ENCODE measurements at places on chromosomes 7 and 10. TPM values are rescaled to one million over a fixed set of nuclear protein-coding genes. Genes with fewer than 3 reads are reported as not detected.
A peak's percentile ranks its signal among the peaks of the same experiment; 100 is the strongest.

- H3K27me3 ChIP-seq = peaks cover 3% of the 10 kb centered on the region
- H3K4me1 ChIP-seq = no peaks in the 10 kb centered on the region
- DNase-seq = no peak
- H3K27ac ChIP-seq = no peak overlapping the region
- H3K36me3 ChIP-seq = peaks cover 6% of the 10 kb centered on the region
- no peak overlapping the region for H3K4me3 ChIP-seq
Observed at GRCh38 chr10:38070501-38070900, 23.6 kb upstream of the ZNF37A start.

Gene NEUROG3
- 0.43 TPM for total RNA-seq

DNA sequence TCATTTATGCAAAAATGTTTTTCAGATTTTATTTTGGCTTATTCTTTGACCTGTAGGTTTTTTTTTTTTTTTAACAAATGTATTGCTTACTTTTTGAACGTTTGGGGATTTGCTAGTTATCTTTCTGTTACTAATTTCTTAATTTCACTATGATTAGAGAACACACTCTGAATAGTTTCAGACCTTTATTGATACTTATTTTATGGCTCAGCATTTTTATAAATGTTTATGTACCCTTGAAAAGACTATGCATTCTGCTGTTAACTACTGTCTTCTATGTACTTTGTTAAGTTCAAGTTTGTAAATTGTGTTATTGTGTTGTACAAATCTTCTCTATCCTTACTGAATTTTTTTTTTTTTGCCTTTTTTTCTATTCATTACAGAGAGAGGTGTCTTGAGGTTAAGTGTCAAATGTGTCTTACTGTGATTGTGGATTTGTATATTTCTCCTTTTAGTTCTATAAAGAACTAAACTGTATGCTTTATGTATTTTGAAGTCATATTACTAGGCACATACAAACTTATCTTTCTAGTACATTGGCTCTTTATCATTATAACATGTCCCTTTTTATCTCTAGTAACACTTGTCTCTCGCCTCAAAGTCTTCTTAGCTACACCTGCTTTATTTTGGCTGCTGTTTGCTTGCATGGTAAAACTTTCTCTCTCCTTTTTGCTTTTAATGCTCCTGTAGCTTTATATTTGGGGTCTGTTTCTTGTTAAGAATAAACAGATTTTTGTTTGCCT is 8.1 kb downstream of the MKLN1 start:
- H3K27ac ChIP-seq = no peak overlapping the region
- peaks cover 42% of the 10 kb centered on the region for H3K36me3 ChIP-seq
- no peak for DNase-seq
- H3K4me3 ChIP-seq = no peak overlapping the region
- no peaks in the 10 kb centered on the region for H3K27me3 ChIP-seq
- H3K4me1 ChIP-seq = peaks cover 10% of the 10 kb centered on the region

GRCh38 chr7:70776627-70777101 is 355.3 kb upstream of the GALNT17 start:
- no peak for DNase-seq
- H3K36me3 ChIP-seq = peaks cover 45% of the 10 kb centered on the region
- H3K4me3 ChIP-seq = no peak overlapping the region
- H3K4me1 ChIP-seq = peaks cover 43% of the 10 kb centered on the region
- H3K27ac ChIP-seq = no peak overlapping the region
- H3K27me3 ChIP-seq = no peaks in the 10 kb centered on the region

Gene PLEKHS1
- not detected for total RNA-seq

GRCh38 chr7:28180031-28180363 is 598 bp downstream of the JAZF1 start:
- H3K27me3 ChIP-seq = peaks cover 52% of the 10 kb centered on the region
- peaks cover 12% of the 10 kb centered on the region for H3K4me1 ChIP-seq
- H3K27ac ChIP-seq = no peak overlapping the region
- no peak overlapping the region for H3K4me3 ChIP-seq
- DNase-seq = no peak

- H3K36me3 ChIP-seq = no peaks in the 10 kb centered on the region
- H3K4me1 ChIP-seq = peaks cover 28% of the 10 kb centered on the region
- peaks cover 44% of the 10 kb centered on the region for H3K27me3 ChIP-seq
Observed at GRCh38 chr10:19819419-19820033, 3.3 kb downstream of the PLXDC2 start.

Gene LMOD2
- total RNA-seq = not detected

DNA sequence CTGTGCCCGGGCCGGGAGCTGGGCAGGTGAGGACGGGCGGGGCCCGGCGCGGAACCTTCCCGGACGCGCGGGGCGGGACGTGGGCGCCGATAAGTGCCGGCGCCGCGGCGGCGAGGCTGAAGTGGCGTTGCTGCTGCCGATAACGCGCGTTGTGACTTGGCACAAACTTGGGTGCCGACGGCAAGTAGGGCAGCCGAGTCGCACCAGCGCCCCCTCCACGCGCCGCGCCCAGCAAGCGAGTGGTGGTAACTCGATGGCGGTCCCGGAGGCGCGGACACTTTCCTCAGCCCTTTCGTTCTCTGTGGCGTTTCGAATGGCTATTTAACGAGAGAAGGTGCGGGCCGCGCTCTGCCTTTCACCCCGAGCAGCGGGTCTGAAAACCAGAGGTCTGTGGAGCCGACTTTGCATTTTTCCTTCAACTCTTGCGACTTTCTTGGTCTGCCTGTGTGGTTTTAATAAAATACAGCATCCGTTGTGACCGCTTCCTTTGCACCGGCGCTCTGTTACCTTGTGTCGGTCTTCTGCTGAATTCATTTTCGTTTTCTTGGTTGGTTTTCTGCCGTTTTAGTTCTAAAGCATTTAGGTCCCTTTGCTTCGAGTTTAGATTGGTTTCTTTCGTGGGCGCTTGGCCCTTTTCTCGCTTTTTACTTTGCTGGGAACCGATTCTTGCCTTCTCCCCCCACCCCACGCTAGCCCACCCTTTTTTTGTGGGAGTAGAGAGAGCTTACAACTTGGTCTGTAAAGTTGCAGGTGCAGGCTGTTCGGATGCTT is 701 bp downstream of the STK17A start:
- H3K36me3 ChIP-seq = no peaks in the 10 kb centered on the region
- H3K4me1 ChIP-seq = peaks cover 21% of the 10 kb centered on the region
- no peak overlapping the region for H3K27ac ChIP-seq
- DNase-seq = peak; percentile 41
- H3K27me3 ChIP-seq = peaks cover 31% of the 10 kb centered on the region

Gene SH2D4B
- 0.09 TPM for total RNA-seq

DNA sequence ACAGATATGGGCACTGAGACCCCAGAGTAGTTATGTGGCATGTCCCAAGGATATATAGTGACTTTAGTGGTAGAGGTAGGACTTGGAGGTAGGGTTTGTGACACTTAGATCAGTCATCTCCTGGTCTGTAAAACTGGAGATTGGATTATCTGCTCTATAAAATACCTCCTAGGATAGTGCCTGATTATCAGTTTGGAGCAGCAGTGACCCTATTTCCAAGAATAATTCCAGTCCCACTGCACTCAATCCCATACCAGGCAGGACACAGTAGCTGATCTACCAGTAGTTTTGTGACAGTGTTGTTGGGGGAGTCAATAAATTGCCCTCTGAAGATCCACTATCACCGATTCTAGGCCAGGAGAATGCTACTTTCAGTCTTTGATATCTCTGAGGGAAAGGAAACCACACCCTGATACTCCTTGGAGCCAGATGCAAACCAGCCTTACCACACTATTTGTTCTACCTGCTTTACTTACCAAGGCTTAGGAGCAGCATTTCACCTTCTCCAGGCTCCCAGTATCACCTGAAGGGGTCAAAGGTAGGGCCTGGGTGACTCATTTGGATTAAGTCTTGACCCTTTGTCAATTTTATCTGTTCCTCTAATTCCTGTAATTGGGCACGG is 30.6 kb downstream of the KMT2E start:
- H3K4me3 ChIP-seq = no peak overlapping the region
- no peaks in the 10 kb centered on the region for H3K27me3 ChIP-seq
- H3K4me1 ChIP-seq = no peaks in the 10 kb centered on the region
- no peak for DNase-seq
- no peak overlapping the region for H3K27ac ChIP-seq
- H3K36me3 ChIP-seq = peaks cover 11% of the 10 kb centered on the region

Gene TSPAN12
- 15.7 TPM for total RNA-seq

- DNase-seq = no peak
- peaks cover 41% of the 10 kb centered on the region for H3K4me1 ChIP-seq
- peak overlapping the region; percentile 35 for H3K4me3 ChIP-seq
- peak overlapping the region; percentile 43 for H3K27ac ChIP-seq
- H3K27me3 ChIP-seq = no peaks in the 10 kb centered on the region
Observed at GRCh38 chr10:6167456-6167855, 35.3 kb upstream of the PFKFB3 start.

DNA sequence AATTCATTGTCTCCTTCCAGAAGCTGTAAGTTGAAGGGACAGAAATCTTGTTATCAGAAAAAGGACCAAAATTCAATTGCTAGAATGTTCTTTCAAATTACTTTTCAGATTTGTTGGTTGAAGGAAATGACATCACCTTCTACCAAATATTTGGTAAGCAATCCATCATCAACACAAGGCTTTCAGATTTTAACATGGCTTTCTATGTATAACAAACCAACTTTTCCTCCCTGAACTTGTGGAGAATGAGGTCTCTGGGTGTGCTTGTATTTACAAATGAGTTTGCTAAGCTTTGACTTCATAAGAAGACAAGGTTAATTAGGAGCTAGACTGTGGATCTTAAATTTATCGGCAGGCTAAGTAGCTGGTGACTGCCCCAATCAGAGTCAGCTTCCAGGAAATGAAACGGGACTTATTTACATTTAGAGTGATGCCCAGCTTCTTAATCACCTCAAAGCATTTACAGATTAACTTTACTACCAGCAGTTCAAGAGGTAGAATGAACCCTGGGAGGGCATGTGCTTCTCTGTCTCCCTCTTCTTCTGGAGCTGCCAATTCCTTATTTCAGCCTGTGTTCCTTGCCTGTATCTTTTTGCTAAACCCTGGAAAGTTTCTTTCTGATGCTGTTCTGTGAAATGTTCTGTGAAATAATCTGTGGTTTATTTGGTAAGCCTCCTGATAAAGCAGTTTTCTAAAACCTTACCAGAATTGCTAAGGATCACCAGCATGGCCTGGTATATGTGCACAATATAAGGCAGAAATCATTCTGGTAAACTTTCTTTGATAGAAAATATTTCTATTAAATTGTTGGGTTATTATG is 248.8 kb upstream of the FZD8 start:
- H3K27me3 ChIP-seq = no peaks in the 10 kb centered on the region
- no peak for DNase-seq
- H3K36me3 ChIP-seq = no peaks in the 10 kb centered on the region
- H3K27ac ChIP-seq = no peak overlapping the region
- peaks cover 3% of the 10 kb centered on the region for H3K4me1 ChIP-seq
- no peak overlapping the region for H3K4me3 ChIP-seq

- no peaks in the 10 kb centered on the region for H3K4me1 ChIP-seq
- no peaks in the 10 kb centered on the region for H3K36me3 ChIP-seq
- no peak overlapping the region for H3K4me3 ChIP-seq
- no peak for DNase-seq
Observed at GRCh38 chr10:10930979-10931743, 86.5 kb upstream of the CELF2 start.

- no peaks in the 10 kb centered on the region for H3K4me1 ChIP-seq
- no peak overlapping the region for H3K27ac ChIP-seq
- no peak overlapping the region for H3K4me3 ChIP-seq
- no peak for DNase-seq
Observed at GRCh38 chr7:108037741-108038140, 34.8 kb upstream of the LAMB1 start.

Gene CALML5
- total RNA-seq = not detected

Gene ENTPD1
- total RNA-seq = 0.37 TPM

Gene VIPR2
- total RNA-seq = 0.09 TPM

DNA sequence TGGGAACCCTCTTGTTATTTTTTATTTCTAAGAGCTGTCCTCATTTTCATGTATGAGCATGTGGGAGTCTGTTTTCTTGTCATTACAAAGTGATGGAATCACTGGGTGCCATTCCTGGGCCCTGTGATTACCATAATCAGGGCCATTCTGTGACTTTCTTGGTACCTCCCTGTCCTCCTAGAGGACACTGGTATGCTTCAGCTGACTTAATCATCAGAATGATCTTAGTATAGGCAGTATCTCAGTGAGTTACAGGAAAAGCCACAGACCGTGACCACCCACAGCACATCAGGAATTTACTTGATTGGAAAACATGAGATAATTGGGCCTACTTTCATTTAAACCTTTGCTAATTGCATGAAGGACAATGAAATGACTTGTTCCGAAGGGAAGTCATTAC is 7.2 kb downstream of the NOM1 start:
- no peak for DNase-seq
- H3K27me3 ChIP-seq = no peaks in the 10 kb centered on the region

DNA sequence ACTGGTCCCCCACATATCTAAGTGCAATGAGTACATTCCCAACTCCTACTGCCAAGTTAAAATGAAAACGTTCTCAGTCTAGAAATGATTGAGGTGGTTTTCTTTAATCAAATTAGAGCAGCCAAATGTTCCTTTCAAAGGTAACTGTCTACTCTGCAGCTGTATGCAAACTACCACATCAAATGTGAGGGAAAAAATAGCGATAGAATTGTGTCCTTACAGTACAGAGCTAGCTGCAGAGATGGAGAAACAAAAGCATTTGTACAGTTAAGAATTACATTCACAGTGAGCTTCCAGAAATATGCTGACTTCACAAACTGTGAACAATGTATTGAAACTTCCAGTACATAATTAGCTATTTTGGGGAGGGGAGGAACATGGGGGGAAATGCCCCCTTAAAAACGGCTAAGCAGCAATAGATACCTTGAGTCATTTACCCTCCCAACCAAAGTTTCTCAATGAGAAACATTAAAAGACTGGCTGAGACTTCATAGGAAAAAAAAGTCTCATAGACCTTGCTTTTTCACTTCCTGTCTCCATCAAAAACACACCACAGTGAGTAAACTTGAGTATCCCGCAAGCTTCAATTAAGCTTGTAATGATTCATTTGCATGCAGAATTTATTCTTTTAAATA is 22.9 kb downstream of the CDK6 start:
- peaks cover 45% of the 10 kb centered on the region for H3K4me1 ChIP-seq
- no peaks in the 10 kb centered on the region for H3K27me3 ChIP-seq

Gene GNGT1
- 0.65 TPM for total RNA-seq

Gene ITGB1
- total RNA-seq = 220 TPM

GRCh38 chr7:69060516-69060915 is 537.8 kb upstream of the AUTS2 start:
- H3K4me1 ChIP-seq = no peaks in the 10 kb centered on the region
- no peak for DNase-seq
- no peak overlapping the region for H3K27ac ChIP-seq

GRCh38 chr7:102111061-102112041 is 175.3 kb upstream of the SH2B2 start:
- no peak overlapping the region for H3K4me3 ChIP-seq
- peaks cover 10% of the 10 kb centered on the region for H3K4me1 ChIP-seq
- H3K27me3 ChIP-seq = no peaks in the 10 kb centered on the region
- no peak for DNase-seq
- H3K27ac ChIP-seq = no peak overlapping the region

Gene ACSL5
- total RNA-seq = not detected

DNA sequence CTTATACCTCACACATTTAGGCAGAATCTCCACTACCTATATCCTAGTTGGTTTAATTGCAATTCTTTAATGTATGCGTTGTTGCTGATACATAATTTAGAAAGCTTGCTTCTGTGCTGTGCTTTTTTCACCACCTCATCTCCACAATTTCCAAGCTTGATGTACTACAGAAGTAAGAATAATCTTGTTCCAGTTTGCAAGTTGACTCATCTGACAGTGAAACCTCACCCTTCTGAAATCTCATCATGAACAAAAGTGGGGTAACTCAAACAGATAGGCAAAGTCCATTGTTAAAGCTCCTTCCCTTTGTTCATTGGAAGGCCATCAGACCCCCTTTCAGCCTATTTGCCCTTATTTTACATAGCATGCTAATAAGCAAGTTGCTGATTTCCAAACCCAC is 13.6 kb downstream of the EIF4EBP2 start:
- peaks cover 22% of the 10 kb centered on the region for H3K36me3 ChIP-seq
- H3K27ac ChIP-seq = no peak overlapping the region
- peaks cover 9% of the 10 kb centered on the region for H3K4me1 ChIP-seq
- DNase-seq = no peak
- H3K27me3 ChIP-seq = no peaks in the 10 kb centered on the region
